SK-N-SH treated with all-trans-retinoic acid at 6 μM for 48 hours (cell line): ENCODE measurements at places on chromosomes 1 and 21.

DNA sequence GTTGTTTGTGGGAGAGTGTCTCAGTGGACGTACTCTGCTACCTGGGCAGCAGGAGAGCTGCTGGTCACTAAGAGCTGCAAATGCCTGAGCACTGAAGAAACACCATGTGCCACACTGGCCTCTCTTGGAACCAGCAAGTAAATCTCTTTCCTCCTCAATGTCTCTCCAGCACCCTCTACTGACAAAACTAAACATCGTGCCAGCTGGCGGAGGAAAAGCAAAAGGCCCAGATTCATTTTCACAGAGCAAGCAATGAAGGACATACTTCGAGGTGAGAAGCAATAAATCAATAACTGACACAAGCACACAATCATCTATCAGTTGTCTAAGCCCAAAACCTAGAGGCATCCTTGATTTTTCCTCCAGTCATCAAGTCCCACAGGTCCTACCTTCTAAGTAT lies 78.1 kb downstream of the RERE start:
- no peak for ATAC-seq

GRCh38 chr1:30741239-30741894 lies 16.2 kb downstream of the LAPTM5 start:
- no peak for ATAC-seq

DNA sequence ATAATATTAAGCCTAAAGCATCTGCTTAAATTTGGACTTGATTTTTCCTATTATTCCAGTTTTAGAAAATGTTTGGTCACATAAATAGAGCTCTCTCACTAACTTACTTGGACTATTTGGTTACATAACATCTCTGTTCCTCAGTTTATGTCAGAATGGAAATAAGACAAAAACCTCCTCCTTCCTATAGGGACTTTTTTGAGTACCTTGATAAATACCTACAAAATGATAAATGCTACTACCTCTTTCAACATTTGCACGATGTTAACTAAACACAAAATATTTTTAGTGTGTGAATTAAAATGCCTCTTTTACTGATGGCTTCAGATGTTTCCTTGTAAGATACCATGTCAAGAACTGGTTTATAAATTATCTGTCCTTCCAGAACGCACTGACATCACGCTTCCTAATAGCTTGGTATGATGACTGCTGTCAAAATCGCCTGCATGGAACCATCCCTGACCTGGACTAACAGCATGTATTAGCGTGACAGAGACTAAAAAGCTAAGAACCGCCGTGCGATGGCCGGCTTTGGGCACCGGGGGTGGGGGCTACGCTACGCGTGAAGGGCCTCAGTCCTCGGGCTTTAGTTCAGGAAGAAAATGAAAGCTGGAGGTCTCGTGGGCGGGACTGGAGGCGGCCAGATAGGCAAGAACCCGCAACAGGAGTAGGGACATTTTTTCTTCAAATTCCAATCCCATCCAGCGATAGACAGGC lies 133.2 kb upstream of the BARHL2 start:
- ATAC-seq: peak; percentile 57

- ATAC-seq: no peak
These were observed 19.1 kb downstream of the ASTN1 start for GRCh38 chr1:177145106-177146070.

GRCh38 chr1:162217706-162218105 lies 148.2 kb downstream of the NOS1AP start:
- no peak for ATAC-seq
